ENCODE measurements at places on chromosomes 4 and X. TPM values are rescaled to one million over a fixed set of nuclear protein-coding genes. Genes with fewer than 3 reads are reported as not detected.

DNA sequence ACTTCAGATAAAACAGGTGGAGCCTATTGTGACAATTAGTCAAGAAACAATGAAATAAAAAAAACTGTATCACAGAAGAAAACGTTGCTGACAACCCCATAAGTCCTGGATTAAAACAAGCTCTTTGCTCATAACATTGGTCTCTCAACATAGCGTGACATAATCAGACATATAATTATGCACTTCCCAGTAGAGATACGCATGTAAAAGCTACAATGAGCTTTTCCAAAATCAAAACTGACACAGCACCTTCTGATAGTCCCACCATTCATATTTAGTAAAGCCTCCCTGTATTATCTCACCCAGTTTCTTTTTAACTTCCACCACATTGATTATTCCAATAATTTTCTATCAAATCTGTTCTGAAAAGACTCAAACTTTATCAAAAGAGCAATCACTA is 372.1 kb upstream of the SMIM31 start:
- H3K4me3 ChIP-seq = no peak overlapping the region
- DNase-seq = no peak
- no peaks in the 10 kb centered on the region for H3K36me3 ChIP-seq
- no peak overlapping the region for H3K27ac ChIP-seq

- no peak for DNase-seq
- H3K27me3 ChIP-seq = no peaks in the 10 kb centered on the region
- no peak overlapping the region for H3K4me3 ChIP-seq
- H3K4me1 ChIP-seq = no peaks in the 10 kb centered on the region
- no peak overlapping the region for H3K27ac ChIP-seq
- no peaks in the 10 kb centered on the region for H3K36me3 ChIP-seq
Measured at GRCh38 chr4:75255261-75255660, 258.9 kb downstream of the RCHY1 start.

GRCh38 chrX:9884031-9884779 is 83.0 kb upstream of the CLDN34 start:
- H3K27me3 ChIP-seq = no peaks in the 10 kb centered on the region
- no peak for DNase-seq
- H3K4me1 ChIP-seq = no peaks in the 10 kb centered on the region
- no peak overlapping the region for H3K27ac ChIP-seq
- no peak overlapping the region for H3K4me3 ChIP-seq

DNA sequence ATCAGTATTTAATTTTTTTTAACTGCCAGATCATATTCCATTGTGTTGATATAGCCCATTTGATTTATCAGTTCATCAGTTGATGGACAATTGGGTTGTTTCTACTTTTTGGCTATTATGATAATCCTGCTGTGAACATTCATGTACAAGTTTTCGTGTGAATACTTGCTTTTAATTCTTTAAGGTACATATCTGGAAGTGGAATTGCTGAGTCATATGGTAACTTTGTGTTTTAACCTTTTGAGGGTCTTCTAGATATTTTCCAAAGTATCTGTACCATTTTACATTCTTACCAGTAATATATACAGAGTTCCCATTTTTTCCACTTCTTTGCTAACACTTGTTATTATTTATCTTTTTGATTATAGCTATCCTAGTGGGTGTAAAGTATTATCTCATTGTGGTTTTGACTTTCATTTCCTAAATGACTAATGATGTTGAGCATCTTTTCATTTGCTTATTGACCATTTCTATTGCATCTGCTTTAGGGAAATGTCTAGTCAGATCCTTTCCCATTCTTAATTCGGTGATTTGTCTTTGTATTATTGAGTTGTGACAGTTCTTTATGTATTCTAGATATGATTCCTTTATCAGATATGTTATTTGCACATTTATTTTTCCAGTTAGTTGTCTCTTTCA is 75.2 kb upstream of the NUDT6 start:
- no peak for DNase-seq
- H3K4me3 ChIP-seq = no peak overlapping the region
- H3K27me3 ChIP-seq = no peaks in the 10 kb centered on the region
- H3K4me1 ChIP-seq = peaks cover under 1% of the 10 kb centered on the region
- H3K27ac ChIP-seq = no peak overlapping the region

DNA sequence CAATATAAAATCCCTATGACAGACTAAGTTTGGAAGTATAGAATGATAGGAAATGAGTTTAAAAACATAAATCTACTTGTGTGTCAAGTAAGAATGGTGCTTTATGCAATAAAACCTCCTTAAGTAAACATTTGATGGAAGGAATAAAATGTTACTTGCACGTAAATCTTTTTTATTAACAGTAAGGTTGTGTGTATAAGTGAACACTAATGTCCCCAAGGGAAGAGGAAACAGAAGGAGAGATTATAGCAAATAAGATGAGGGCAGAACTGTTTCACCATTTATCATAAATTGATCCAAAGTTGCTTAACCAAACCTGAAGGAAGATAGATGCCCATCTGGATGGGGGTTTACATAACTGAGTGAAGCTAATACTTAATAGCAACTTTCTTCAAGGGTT is 86.8 kb downstream of the FRMPD4 start:
- DNase-seq = no peak
- no peak overlapping the region for H3K27ac ChIP-seq
- no peaks in the 10 kb centered on the region for H3K27me3 ChIP-seq
- no peaks in the 10 kb centered on the region for H3K4me1 ChIP-seq
- H3K4me3 ChIP-seq = no peak overlapping the region
- no peaks in the 10 kb centered on the region for H3K36me3 ChIP-seq

The FGB gene
- not detected for total RNA-seq
